ENCODE measurements at places on chromosomes 6 and 20.

DNA sequence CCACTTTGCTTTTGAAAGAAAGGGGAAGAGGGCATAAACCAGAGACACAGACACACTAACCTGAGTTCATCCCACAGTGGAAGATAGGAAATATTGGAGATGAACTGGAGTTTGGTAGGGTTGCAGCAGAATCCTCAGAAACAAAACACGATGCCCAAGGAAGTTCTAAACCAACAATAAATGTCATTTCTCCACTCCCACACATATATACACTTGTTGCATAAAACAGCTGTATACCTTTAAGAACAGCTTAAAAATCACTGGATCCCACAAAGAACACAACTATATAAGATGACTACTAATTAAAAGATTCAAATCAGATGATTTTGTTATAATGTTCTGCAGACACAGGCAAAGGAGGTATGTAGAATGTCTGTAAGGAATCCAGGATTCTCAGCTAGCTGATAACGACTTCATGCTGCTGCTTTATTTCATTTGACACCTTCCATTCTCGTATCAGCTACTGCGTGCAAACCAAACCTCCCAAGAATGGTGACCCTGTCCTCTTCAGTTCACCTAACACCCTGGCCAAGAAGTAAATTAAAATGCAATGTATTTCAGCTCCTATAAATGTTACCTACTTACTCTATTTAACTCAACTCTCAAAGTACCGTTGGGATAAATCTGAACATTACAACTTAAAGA is 14.3 kb downstream of the KIF13A start:
- DNase-seq, result no peak

GRCh38 chr6:30130887-30131862 is 4.8 kb upstream of the TRIM40 start:
- DNase-seq, result no peak

- no peak for DNase-seq
Observed at GRCh38 chr20:34514897-34515483, 1.2 kb upstream of the DYNLRB1 start.

- no peak for DNase-seq
Observed at GRCh38 chr6:24880451-24880850, 55.3 kb downstream of the RIPOR2 start.

Measured in heart left ventricle (tissue), 16 donors.